Forelimb muscle (tissue), 1 donor: ENCODE measurements at places on chromosomes 7 and 10. TPM values are rescaled to one million over a fixed set of nuclear protein-coding genes. Genes with fewer than 3 reads are reported as not detected.

- DNase-seq, result no peak
Observed at GRCh38 chr10:35685402-35685801, 43.3 kb upstream of the FZD8 start.

Gene PNPLA8
- 24.8 TPM for polyA plus RNA-seq

- no peak for DNase-seq
Observed at GRCh38 chr7:103141753-103142404, 7.0 kb downstream of the NAPEPLD start.

GRCh38 chr10:1630304-1630703 is 107.0 kb downstream of the ADARB2 start:
- no peak for DNase-seq

Gene OR13A1
- polyA plus RNA-seq, result not detected

- DNase-seq, result no peak
Observed at GRCh38 chr7:17472939-17473338, 174.5 kb downstream of the AHR start.

DNA sequence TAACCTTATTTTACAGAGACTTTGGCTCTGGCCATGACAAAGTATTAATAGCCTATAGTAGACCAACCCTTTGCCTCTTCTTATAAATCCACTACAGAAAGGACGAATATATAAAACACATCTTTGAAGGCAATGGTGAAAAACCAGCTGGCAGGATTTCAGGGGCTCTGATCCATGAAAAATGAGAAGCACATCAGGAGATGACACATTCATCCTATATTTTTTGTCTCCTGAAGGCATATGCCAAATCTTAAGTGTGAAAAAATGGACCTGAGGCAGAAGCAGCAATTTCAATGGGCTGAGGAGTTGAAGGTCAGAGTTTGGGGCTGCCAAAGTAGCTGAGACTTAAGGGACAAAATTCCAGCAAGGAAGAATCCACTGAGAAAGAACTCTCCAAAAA is 14.4 kb downstream of the RNF216 start:
- no peak for DNase-seq

Gene CAMK1D
- 3.6 TPM for polyA plus RNA-seq

Gene DHTKD1
- 10.0 TPM for polyA plus RNA-seq
